ENCODE measurements at places on chromosomes 1 and 21.

- DNase-seq = no peak
Observed at GRCh38 chr1:244226435-244226834, 175.4 kb downstream of the ZBTB18 start.

DNA sequence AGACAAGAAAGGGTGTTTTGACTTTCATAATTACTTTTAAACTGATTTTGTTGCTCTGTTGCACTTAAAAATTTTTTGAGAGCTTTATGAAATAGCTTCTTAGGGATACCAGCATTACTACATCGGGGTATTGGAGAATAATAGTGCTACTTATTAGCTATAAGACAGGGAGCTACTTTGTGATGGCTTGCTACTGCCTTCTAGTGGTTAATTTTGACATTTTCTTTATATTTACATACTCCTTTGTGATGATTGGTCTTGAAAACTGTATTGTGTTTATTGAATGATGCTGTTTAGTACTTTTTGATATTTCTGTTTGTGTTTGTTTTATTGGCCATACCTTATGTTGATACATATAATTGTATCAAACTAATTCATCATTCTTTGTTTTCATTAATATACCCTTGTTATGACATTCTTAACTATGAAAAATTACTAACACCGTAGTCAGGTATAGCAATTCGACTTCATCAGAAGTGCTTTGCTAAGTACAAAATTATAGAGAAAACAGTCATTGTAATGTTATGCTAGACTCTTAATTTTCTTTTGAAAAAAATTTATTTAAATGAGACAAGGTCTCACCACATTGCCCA is 85.5 kb downstream of the CLIC4 start:
- DNase-seq = no peak

DNA sequence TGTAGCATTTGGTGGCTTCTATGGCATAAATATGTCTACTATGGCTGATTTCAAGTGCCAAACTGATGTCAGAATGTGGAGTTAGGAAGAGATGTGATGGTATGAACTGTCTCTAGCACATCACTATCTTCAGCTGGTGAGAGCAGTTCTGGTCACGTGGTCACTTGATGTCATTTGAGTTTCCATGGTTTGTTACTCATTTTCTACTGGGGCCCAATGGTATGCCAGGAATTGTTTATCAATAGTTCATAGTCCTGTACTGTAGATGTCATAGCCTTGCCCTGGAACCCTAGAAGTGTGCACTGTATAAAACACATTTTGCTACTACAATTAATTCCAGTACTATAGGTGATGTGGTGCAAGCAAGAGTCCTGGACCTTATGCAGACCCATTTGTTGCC is 153.7 kb downstream of the PDE4B start:
- DNase-seq = no peak

- DNase-seq = no peak
Observed at GRCh38 chr1:197519741-197520334, 251.8 kb downstream of the CRB1 start.

DNA sequence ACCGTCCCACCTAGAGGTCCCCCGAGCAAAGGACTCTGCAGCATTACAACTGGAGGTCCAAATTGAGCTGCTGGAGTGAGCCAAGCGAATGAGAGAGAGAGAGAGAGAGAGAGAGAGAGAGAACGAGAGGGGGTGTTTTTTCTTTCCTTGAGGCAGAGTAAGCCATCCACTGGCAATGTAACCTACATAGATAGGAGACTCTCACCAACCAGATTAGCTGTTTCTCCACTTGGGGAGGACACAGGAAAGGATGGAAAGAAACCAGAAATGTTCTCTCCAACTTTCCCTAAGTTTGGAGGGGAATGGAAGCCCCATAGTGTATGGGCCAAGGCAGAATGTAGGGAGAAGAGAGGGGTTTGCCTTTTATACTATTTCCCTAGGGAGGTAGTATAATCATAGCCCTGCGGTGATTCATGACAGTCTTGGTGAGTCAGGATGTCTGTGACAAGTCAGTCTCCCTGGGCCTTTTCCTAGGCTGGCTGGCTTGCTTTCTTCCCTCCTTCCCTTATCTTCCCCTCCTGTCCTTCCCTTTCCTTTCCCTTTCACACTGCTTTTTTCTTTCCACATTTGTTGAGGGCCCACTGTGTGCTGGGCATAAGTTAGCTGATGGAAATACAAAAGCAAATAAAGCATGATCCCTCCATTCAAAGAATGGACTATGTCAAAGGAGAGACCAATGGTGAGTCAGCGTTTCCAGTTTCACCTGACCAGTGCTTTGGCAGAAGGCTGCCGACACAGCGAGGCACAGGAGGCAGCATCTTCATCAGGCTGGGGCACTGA is 7.1 kb downstream of the FNDC7 start:
- DNase-seq = no peak

DNA sequence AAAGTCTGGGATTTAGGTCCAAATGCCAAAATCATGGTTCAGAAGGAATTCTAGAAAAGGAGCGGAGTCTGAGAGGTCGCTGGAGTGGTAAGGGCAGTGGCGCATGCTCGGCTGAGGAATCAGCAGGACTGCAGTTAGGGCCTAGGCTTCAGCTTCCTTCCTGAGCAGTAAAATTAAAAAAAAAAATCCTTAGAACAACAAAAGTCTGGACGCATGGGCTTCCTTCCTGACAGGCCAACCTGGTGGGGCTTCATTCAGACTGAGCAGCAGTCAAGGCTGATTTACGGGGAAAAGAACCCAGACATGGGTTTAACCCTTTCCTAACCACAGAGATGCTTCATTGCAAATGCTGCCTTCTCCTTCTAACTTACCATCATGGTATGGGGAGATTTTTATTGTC is 17.1 kb downstream of the RNF220 start:
- DNase-seq = no peak

GRCh38 chr1:220325306-220325995 is 53.2 kb upstream of the RAB3GAP2 start:
- DNase-seq = no peak

DNA sequence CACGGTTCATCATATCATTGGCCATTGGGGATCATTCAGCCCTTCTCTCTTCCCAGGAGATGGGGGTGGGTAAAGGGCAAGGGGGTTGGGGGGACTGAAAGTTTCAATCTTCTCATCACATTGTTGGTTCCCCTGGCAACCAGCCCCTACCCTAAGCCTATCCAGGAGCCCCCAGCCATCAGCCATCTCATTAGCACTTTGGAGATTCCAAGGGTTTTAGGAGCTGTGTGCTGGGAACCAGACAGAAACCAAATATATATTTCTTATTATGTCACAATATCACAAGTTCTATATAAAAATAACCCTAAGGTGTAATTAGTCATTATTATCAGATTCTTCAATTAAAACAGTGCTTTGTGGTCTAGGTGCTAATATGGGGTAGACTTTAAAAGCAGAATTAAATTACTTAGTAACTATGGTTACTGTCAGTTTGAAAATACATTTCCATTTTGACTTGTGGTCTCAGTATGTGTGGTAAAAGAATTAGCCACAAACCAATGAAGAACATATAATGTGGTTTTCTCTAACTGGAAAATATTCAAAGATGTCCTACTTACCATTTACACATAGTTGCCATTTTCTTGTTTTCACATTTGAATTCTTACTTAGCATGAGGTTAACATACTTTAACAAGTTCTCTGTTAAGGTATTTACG is 28.1 kb downstream of the IL23R start:
- DNase-seq = no peak

DNA sequence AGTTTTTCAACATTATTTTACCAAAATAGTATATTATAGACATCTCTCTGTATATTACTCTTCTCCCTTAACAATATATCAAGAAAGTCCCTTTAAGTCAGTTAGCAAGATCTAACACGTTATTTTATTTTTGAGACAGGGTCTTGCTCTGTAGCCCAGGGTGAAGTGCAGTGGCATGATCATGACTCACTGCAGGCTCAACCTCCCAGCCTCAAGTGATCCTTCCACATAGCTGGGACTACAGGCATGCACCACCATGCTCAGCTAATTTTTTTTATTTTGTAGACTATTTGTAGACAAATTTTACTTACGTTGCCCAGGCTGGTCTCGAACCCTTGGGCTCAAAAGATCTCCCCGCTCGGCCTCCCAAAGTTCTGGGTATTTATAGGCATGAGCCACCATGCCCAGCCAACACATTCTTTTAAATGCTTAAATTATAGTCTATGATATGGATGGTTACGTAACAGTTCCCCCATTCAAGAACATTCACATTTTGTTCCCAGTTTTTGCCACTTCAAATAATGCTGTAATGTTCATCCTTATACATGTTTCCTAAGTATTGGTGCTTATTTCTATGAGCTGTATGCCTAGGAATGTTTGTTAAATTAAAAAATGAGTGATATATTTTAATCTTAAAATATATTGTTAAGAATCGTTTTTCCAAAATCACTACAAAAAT is 70.4 kb downstream of the TUT4 start:
- no peak for DNase-seq

DNA sequence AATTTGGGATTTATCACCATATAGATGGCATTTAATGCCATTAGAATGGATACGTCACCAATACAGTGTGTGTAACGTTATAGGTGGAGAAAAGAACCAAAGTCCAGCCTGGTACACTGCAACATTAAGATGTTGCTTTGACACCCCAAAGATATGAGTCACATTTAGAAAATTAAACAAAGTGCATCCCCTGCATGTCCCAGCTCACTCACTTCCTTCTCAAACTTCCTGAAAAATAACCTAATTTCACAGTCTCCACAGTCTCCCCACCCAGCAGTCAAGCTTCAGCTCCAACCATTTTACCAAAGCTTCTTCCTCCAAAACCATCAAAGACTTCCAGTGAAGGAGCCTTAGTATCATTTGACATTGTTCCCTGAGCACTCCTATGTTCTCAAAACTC is 111.9 kb downstream of the OMA1 start:
- DNase-seq = no peak

- no peak for DNase-seq
Observed at GRCh38 chr1:206714331-206715058, 29.8 kb downstream of the MAPKAPK2 start.

GRCh38 chr1:31348449-31348848 is 24.4 kb downstream of the FABP3 start:
- no peak for DNase-seq

GRCh38 chr1:82371844-82372498 is 571.2 kb downstream of the ADGRL2 start:
- no peak for DNase-seq

DNA sequence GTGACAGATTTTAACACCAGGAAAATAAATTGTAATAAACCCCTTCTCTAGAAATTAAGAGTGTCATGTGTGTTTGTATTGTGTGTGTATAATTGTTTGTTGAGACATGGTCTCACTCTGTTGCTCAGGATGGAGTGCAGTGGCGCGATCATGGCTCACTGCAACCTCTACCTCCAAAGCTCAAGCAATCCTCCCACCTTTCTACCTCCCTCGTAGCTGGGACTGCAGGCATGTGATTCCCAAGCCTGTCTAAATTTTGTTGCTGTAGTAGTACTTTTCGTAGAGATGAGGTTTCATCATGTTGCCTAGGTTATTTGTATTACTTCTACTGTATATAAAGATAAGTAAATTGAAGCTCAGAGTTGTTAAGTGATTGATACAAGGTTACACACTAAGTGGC is 68.5 kb upstream of the RAVER2 start:
- DNase-seq = no peak

- no peak for DNase-seq
Observed at GRCh38 chr1:172425339-172425738, 4.9 kb downstream of the C1orf105 start.

DNA sequence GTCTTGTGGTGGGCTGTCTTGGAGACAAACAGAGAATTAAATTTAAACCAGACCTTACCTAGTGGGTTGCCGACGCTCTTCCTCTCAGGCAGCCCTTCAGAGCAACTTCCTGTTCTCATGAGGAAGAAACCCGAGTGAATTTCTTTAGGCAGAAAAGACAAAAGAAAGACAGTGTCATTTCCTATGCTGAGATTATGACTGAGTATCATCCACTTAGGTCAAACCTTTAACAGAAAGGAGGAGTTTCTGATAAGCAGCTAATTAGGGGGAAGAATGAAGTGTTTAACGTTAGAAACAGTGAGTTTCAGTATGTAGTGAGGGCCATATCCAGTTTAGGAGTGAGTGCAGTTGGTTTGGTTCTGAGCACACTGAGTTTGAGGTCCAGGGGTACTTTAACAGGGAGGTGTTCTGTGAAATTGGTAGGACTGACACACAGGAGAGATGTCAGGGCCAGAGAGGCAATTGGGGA is 38.7 kb downstream of the FASLG start:
- DNase-seq = no peak

DNA sequence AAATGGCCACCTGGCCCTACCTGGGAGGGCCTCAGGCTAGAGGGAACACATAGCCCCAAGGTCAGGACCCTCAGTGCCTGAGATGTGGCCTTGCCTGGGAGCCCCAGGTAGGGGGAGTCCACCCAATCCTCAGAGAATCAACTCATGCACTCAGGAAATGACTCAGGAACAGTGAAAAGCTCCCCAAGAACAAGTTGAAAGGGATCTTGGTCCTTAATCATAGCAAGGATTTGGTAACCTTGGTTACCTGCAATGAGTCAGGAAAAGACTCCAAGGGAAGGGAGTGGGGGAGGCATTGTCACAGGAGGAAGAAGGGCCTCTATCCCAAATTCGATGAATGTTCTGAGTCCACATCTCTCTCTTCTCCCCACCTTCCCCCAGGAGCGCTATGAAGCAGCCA is 17.0 kb downstream of the MAP7D1 start:
- no peak for DNase-seq

DNA sequence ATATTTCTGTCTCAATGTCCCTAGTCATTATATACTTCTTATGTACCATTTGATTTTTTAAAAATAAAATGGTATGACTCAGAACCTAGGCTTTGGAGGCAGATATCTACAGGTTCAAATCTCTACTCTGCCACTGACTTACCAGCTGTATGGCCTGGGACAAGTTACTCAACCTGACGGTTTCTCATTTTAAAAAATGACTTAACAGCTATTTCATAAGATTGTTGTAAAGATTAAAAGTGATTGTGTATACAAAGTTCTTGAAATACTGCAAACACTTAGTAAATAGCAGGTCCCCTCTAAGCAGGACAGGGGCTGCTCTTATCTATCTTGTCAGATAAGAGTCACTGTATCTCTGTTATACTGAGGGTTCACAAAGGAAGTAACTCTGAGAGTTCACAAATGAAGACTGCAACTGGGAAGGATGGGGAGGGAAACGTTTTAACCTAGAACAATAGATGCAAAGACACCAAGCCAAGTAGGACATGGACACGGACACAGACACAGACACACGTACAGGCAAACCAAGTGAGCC is 2.6 kb downstream of the BCAR3 start:
- DNase-seq = no peak

DNA sequence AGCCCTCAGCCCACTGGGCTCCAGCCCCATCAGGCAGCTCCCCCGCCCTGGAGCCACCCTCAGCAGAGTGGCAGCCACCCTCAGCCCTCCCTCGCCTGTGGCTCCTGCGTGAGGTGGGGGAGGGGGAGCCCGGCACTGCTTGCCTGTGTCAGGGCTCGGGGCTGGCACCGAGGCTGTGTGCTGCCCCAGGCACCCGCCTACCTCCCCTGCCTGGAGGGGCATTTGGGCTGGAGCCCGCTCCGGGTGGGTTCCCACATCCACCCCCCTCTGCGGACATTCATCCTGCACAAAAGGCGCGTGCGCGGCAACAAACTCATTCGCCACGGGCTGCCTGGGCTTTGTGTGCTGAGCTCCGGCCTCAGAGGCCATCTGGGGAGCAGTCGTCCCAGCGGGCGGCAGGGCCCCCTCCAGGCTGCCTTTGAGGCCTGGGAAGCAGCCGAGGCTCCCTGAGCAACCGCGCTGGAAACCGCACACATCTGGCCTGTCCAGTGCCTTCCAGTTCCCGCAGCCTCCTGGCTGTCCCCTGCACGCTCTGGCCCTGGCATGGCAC is 12.6 kb upstream of the TNFRSF14 start:
- DNase-seq = no peak
